CD4-positive, alpha-beta T cell (primary cell): ENCODE measurements at places on chromosomes 2 and 18.

DNA sequence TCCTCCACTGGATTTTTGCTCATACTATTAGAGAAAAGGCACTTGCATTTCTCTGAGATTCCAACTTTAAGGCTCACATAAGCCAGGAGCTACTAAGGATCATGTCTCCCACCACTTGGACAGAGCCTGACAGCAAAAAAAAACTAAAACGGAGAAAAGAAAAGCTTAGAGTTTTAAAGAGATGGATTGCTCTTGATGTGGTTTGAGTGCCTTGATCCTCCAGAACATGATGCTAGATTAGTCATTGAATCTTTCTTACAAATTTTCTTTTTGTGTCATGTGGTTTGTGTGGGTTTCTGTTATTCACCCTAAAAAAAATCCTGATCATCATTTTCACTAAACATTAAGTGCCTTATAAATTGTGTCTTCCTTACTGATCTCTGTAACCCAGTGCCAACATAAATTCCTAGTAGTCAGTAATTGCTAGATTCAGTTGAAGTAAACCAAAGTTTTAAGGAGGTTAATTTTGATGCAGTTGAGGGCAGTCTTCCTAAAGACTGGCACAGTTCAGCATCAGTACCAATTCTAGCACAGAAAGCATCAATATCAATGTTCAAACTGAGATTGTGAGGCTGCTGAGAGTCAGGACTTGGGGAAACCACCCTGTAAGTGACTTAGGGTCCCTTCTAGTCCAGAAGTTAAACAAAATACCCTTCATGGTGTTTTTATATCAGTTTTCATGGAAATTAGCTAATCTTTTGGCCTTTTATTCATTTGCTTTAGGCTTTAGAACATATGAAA, 206.3 kb downstream of the RAD51AP2 start:
- DNase-seq = no peak

DNA sequence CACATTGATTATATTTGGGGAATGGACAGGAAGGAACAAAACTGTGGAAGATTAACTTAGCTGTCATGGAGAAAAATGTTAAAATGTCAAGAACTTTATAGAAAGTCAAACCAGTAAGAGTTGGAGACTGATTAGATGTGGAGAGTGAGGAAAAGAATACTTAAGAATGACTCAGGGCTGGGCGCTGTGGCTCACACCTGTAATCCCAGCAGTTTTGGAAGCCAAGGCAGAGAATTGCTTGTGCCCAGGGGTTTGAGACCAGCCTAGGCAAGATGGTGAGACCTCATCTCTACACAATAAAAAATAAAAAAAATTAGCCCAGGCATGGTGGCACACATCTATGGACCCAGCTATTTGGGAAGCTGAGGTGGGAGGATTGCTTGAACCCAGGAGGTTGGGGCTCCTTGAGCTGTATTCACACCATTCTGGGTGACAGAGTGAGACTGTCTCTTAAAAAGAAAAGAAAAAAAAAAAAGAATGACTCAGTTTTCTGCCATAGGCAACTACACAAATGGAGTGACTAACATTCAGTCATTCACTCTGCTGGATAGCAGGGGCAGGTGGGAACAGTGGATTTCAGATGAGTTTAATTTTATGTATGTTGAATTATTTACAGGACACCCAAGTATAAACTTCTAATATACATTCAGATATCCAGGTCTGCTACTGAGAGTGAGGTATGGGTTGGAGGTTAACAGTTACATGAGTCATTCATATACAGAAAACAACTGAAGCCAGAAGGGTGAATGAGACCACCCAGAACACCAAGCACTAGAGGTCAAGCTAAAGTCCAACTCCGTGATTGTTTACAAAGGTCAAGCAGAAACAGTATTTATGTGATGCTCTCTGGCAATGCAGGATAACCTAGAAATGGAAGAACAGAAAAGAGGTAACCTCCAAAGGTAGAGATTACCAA, 33.9 kb downstream of the ORC2 start:
- DNase-seq = no peak

- no peak for DNase-seq
Measured at GRCh38 chr2:197576631-197577030, 60.8 kb downstream of the MOB4 start.

GRCh38 chr2:7847321-7847720, 834.5 kb upstream of the ID2 start:
- DNase-seq = no peak

DNA sequence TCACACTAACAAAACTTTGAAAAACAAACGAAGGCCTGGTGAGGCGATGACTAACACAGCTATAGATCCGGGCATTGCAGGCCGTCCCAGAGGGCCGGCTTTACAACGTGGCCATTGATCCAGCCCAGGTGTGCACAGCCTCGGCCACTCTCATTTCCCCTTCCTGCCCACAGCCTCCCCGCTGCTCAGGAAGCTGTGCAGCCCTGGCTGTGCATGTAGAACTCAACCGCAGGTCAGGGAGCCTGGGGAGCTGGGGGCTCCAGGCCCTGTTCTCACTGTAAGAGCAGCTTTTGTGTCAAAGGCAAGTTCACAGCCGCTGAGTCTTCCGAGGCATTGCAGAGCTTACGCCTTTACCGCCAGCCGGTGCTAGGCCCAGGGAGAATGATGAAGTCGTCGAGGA, 87.2 kb downstream of the LONRF2 start:
- DNase-seq = peak; percentile 17
